ENCODE measurements at places on chromosomes 16 and 17.

DNA sequence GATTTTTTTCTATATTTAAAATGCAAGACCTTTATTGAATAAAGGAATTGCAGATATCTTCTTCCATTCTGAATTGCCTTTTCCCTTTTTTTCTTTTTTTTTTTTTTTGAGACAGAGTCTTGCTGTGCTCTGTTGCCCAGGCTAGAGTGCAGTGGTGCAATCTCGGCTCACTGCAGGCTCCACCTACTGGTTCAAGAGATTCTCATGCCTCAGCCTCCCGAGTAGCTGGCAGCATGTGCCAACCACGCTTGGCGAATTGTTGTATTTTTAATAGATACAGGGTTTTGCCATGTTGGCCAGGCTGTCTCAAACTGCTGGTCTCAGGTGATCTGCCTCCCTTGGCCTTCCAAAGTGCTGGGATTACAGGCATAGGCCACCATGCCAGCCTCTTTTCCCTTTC lies 151.5 kb downstream of the CEP112 start:
- no peak for DNase-seq

DNA sequence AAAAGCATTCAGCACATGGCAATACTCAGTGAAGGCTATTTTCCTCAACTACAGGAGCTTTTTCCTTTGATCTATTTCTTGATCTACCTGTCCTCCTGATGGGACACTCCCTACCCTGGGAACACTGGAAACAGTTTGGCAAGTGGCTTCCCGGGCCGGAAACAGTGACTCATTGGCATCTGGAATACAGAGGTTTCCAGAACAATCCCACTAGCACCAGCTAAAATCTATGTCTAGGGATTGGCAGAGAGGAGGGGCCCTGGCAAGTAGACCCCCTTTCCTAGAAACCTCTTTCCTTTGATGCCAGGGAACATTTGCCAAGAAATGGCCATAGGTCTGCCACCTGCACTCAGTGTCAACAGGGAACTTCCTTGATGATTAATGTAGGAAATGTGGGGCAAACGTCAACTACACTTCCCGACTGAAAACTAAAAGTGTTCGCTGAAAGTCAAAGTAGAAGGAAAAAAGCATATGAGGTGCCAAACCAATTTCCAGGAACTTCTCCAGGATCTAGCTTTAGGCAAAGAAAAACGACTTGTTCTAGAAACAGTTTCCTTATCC lies 30.4 kb upstream of the FBXW10B start:
- no peak for DNase-seq

- DNase-seq: no peak
These were observed 12.3 kb downstream of the DNAH2 start for GRCh38 chr17:7729816-7730215.

GRCh38 chr16:4753227-4753626 lies 13.7 kb downstream of the ZNF500 start:
- DNase-seq: no peak

- DNase-seq: no peak
These were observed 20.2 kb downstream of the CHCT1 start for GRCh38 chr17:60442271-60443173.

DNA sequence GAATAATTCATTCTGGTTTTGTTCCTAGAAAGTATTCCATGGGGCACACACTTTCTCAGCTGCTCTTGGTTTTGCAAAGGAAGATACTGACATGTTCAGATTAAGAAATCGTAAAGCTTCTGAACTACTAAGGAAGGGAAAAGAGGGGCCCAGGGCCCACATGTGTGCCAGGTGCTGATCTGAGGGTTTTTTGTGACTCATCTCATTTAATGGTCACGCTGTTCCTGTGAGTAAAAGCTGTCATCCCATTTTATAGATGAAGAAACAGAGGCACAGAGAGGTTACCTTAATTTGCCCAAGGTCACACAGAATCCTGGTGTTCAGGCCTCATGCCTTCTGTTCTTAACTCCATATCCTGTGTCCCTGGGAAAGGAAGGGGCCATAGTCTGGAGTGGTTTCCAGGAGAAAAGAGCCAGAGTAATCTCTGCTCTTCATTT lies 113.2 kb downstream of the MSI2 start:
- peak; percentile 33 for DNase-seq

GRCh38 chr16:66926961-66927436 lies 1.7 kb upstream of the RRAD start:
- no peak for DNase-seq

- DNase-seq: peak; percentile 57
These were observed 697 bp downstream of the NOL11 start for GRCh38 chr17:67718325-67718941.

DNA sequence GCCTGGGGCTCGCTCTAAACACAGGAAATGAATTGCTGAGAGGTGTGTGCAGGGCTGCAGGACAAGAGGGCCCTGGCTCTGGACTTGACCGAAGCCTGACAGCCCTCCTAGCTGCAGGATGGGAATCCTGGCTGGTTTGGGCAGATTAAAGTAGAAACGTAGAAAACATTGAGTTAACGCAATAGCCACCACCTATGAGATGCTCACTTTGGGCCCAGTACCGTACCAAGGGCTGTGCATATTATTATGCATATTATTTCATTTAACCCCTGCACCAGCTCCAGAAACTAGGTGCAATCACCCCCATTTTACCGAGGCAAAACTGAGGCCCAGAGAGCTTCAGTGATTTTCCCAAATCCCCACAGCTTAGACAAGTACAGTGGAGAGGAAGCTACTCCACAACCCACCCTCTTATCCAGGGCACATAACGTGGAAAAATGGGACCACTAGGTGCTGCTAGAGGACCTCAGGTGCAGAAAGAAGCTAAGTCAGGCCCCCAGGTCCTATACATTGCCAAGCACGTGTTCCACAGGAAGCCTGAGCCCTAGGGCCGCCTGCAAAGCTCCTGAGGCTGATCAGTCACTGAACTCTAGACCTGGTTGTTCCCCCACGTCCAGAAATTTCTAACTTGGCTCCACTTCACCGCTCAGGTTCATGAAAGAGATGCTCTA lies 79.2 kb downstream of the MYH11 start:
- peak; percentile 26 for DNase-seq

DNA sequence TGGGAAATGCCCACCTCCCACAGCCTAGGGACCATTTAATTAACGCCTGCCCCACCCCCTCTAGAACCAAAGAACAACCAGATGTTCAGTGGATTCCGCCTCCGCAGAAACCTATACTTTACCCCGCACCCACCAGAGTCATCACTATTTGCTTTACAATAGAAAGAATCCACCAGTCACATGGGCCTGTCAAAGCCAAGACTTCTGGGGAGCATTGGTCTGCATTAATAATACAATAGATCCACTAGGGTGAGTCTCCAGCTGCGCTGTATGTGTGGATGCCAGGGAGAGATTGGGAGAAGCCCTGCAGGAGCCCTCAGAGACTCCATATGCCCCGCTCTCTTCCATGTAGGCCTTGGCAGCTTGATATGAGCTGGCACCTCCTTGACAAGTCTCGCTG lies 31.3 kb downstream of the CLEC19A start:
- no peak for DNase-seq

DNA sequence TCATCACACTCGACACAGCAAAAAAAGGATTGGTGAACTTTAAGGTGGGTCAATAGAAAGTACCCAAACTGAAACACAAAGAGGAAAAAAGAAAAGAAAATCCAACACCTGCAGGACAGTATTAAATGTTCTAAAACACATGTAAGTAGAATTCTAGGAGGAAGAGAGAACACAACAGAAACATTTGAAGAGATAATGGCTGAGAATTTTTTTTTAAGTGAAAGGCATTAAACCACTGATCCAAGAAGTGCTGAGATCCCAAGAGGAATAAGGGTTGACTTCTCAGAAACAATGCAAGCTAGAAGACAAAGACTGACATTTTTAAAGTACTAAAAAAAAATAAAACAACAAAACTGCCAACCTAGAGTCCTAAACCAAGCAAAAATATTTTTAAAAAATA lies 31.6 kb downstream of the VPS53 start:
- DNase-seq: no peak

DNA sequence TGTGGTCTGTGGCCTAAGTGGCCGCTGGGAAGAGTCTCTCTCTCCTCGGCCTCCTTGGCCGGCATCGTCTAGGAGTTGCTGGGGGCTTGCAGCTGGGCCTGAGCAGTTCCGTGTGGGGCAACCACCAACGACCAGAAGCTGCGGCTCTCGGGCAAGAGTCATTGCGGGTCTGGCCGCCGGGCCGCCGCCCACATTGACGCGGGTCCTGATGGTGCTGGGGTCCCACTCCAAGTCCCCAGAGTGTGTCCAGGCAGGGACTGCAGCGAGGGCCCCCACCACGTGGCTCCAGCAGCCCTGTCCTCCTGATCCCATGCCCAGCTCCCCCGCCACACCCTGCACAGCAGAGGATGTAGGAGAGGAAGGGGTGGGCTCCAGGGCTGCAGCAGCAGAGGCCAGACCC lies 30.9 kb downstream of the UNKL start:
- no peak for DNase-seq

- DNase-seq: no peak
These were observed 34.0 kb upstream of the CPNE2 start for GRCh38 chr16:57058291-57058861.

- DNase-seq: no peak
These were observed 14.6 kb upstream of the NDRG4 start for GRCh38 chr16:58485184-58485887.

- DNase-seq: no peak
These were observed 759 bp downstream of the UBE2O start for GRCh38 chr17:76452127-76452659.

DNA sequence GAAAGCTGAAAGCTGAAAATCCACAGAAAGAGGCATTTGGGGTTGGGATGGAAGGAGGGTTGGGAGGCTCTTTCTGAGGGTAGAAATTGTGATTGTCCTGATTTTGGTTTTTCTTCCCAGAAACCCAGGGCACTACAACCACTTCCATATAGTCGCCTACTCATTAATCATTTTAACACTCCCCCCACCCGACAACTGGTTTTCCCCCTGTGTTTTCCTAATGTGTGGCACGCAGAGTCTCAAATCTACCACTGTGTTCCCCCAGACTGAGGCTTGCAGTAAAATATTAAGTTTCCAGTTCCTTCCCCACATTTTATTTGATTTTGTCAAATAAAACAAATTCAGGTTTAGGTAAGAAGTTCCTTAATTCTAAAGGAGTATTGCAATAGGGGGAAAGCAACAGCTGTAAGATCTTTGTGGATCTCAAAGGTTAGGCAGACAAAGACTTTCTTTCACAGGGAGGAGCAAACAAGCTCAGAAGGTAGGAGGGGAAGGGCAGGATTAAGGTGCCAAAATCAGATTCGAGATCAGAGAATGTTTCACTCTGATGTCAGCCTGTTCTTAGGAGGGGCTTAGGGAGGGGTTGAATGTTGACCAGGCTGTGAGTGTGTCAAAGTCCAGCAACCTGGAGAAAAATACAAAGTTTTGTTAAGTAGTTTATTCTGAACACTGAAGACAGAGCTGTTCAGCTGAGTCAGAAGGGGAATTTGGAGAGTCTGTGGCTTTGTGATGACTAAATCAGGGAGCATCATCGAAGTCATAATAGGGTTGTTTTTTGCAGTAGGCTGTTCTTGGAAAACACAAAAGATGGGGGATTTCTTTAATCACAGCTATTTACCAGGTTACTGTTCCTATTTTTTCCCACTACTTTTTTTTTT lies 3.6 kb downstream of the ZNF267 start:
- DNase-seq: peak; percentile 94

- DNase-seq: no peak
These were observed 26.3 kb downstream of the ACTG1 start for GRCh38 chr17:81486199-81486810.

GRCh38 chr17:76700617-76701470 lies 9.9 kb downstream of the MXRA7 start:
- no peak for DNase-seq

DNA sequence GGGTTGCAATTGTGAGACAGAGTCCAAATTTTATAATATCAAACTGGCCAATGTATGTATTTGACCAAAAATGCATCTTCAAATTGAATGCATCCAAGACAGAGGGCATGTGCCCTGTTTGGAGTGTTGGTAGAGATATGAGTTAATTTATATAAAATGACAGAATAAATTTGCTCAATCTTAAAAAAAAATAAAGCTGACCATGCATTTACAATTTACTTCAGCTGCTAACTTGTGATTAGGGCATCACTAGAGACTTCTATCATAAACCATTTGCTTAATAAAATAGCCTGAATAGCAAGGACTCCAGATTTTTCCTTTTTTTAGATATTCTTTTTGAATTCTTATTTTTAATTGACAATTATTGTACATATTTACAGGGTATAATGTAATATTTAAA lies 1345.8 kb downstream of the CDH11 start:
- no peak for DNase-seq

- no peak for DNase-seq
These were observed 113.4 kb upstream of the KCNJ16 start for GRCh38 chr17:69961501-69962145.

DNA sequence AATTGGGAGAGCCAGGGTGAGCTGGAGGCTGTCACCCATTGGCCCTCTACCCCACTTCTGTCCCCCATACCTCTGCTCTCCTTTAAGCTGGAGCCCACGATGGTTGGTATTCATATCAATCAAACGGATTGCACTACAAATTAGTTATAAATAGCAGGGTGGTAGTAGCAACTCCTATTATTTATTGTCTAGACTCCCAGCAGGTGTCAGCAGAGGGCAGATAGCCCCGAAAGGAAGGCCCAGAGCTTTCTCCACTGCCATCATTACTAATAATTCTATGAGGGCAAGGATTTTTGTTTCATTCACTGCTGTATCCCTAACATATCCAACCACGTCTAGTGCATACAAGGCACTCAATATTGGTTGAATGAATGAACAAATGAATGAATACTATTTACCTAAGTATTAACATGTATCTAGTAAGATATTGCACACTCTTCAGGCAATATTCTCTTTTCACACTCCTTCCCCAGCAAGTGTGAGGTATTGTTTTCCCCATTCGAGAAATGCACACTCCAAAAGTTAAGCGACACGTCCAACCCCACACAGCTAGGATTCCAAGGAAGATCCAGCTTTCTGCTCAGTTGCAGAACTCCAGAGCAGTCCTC lies 6.3 kb downstream of the C17orf50 start:
- DNase-seq: peak; percentile 29

DNA sequence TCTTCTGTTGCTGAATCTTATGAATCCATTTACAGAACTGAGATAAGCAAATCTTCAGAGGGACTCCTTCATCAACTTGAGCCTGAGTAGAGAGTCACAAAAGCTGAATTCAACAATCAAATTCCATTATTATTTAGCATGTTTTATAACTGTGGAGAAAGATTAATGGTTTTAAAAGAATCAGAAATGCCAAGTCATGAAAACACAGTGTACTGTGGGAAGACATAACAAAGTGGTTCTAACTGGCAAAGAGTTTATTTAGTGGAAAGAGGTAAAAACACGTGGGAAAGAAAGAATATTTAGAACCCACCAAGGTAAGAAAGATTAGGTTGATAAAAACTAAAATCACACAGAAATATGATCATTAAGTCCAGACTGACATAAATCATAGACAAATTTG lies 5.0 kb downstream of the ERI2 start:
- DNase-seq: no peak

GRCh38 chr16:58654560-58655214 lies 25.1 kb upstream of the CNOT1 start:
- DNase-seq: no peak

- DNase-seq: no peak
These were observed 6.3 kb downstream of the GAN start for GRCh38 chr16:81321039-81321438.

GRCh38 chr17:31738067-31738466 lies 121.0 kb downstream of the COPRS start:
- no peak for DNase-seq

GRCh38 chr17:67375716-67376115 lies 1.4 kb upstream of the PITPNC1 start:
- DNase-seq: no peak

All from activated CD4-positive, alpha-beta T cell treated with anti-CD3 and anti-CD28 coated beads, Interleukin-2, amount 50 U/mL, for 16 hours (primary cell).